ENCODE measurements at places on chromosomes 2 and 18.

- DNase-seq, result no peak
These were observed 198.1 kb upstream of the RBBP8 start for GRCh38 chr18:22734791-22735627.

DNA sequence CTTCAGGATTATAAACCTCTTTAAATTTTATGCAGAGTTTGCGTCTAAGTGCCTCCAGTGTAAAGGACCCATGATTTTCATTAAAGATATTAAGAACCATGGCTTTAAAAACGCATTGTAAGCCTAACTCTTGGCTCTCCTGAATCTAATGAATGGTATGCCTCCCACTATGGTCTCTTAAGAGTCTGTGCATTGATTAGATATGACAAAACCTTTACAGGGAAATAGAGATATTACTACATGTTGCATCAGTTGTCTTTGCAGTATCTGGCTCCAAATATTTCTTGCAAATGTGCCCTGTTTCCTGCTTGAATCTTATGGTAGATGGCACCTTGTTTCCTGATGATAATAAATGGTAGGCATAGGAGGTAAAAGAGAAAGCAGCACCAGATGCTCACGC is 189.3 kb upstream of the FSHR start:
- DNase-seq, result no peak

GRCh38 chr2:111918383-111918806 is 20.0 kb downstream of the MERTK start:
- DNase-seq, result peak; percentile 34

GRCh38 chr2:143852759-143853158 is 667.2 kb downstream of the ZEB2 start:
- no peak for DNase-seq

GRCh38 chr2:185689906-185690539 is 48.6 kb upstream of the FSIP2 start:
- no peak for DNase-seq

- no peak for DNase-seq
These were observed 46.8 kb upstream of the TBR1 start for GRCh38 chr2:161369311-161369710.

- no peak for DNase-seq
These were observed 177.1 kb downstream of the ACOXL start for GRCh38 chr2:110909501-110909900.

DNA sequence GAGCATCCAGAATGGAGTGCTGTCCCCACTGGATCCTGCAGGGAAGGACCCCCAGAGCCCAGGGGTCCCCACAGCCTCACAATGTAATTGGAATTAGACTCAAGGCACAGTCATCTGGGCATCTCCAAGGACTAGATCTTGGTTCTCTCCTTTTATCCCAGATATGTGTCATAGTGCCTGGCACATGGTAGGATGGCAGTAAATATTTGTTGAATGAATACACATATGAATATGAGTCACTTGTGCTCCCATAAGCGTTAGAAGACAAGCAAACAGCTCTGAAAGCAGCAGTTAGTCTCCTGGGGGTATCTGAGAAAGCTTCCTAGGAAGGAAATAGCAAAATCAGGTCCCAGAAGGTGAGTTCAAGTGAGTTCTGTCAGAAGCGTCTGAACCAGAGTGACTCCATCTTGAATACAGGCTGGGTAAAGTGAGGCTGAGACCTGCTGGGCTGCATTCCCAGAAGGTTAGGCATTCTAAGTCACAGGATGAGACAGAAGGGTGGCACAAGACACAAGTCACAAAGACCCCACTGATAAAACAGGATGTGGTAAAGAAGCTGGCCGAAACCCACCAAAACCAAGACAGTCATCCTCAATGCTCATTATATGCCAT is 234.1 kb upstream of the ID2 start:
- DNase-seq, result peak; percentile 55

- no peak for DNase-seq
These were observed 598 bp upstream of the CEP68 start for GRCh38 chr2:65055422-65056214.

DNA sequence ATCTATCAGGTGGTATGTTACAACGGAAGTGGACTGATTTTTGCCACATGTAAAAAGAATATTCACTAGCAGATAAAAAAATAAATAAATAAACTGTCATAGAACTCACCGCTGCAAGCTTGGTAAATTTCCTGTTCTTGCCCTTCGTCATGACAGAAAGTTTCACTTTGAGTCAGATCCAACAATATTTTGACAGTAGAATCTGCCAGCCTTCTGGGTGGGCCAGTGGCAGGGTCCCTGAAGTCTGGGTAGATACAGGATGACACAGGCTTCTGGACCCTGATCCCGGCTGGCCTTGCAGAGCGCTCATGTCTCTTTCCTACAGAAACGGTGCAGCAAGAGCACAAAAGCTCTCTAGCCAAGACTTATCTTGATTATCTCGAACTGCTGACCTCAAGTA is 97.8 kb upstream of the PMAIP1 start:
- no peak for DNase-seq

DNA sequence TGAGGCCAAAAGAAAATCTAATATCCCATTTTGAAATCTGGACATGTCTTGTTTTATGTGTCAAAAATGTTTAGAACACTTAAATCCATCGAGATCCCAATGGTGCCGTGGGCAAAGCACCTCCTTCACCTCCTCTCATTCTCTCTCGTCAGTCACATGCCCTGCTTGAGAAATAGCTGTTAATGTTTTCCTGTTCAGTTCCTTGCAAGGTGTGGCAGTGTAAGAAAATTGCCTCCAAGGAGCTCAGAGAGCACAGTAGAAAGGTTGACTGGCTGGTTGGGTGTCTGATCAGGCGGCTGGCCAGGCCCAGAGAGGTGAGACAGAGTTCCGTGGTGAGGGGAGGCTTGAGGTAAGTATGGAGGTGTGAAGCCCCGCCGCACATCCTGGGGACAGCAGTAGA is 210.2 kb downstream of the TSN start:
- DNase-seq, result no peak

DNA sequence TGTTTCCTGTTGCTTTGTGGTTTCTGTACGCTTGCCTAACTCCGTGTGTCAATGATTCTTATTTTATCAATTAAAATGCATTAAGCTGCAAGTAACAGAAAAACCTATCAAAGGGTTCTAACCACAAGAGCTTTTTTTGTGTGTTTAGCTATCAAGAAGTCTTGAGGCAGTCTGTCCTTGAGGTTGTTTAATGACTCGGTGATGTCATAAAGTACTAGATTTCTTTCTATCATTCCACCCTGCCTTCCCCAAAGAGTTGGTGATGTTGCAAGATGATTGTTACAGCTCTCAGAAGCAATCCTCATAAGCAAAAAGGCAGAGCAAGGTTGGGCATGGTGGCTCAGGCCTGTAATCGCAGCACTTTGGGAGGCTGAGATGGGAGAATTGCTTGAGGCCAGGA is 51.9 kb upstream of the SPTBN1 start:
- DNase-seq, result no peak

GRCh38 chr2:10776231-10776977 is 36.2 kb downstream of the PDIA6 start:
- DNase-seq, result no peak

- DNase-seq, result no peak
These were observed 197.1 kb downstream of the NEDD4L start for GRCh38 chr18:58241026-58241679.

DNA sequence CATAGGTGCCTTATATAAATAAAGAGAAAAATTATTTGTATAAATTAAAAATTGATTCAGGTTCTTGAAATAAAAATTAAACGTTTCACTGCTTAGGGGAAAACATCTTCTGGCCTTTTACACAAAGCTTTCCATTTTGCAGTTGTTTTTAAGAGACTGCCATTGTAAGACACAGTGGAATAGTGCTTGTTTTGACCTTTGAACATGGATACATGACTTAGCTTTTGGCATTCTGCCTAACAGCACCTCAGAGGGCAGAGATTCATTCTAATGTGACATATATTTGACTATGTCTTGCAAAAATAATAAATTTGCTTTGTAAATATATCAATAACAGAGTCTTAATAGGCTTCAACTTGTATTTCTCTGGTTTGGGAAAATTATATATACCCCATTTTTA is 142.1 kb downstream of the SLC4A10 start:
- DNase-seq, result no peak

DNA sequence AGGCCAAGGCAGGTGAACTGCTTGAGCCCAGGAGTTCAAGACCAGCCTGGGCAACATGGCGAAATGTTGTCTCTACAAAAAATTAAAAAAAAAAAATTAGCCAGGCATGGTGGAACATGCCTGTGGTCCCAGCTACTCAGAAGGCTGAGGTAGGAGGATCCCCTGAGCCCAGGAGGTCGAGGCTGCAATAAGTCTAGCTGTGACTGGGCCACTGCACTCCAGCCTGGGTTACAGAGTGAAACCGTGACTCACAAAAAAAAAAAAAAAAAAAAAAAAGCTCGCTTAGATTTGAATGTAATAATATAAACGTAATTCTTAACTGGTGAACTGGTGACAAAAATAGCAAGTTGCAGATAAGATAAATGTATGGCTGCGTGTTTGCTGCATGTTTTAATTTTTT is 56.5 kb downstream of the TFCP2L1 start:
- no peak for DNase-seq

GRCh38 chr2:85458601-85459563 is 40.4 kb downstream of the SH2D6 start:
- DNase-seq, result no peak

DNA sequence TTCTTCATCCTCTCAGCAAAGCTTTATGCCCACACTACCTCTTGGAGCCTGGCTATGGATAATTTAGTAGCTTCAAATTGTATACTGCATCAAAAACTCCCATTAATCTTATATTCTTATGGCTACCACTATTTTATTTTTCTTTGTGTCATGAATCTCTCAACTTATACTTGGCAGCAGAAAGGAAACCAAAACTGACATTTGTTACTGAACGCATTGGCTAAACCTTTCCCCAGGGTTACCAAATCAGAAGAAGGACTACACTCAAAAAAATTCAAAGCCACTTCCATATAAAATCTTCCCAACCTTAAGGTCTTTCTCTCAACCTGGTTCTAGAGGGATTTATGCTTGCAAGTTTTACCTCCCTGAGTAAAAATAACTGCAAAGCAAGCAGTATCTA is 97.0 kb upstream of the REG3G start:
- no peak for DNase-seq

- no peak for DNase-seq
These were observed 52.8 kb downstream of the MARCO start for GRCh38 chr2:118994778-118995177.

DNA sequence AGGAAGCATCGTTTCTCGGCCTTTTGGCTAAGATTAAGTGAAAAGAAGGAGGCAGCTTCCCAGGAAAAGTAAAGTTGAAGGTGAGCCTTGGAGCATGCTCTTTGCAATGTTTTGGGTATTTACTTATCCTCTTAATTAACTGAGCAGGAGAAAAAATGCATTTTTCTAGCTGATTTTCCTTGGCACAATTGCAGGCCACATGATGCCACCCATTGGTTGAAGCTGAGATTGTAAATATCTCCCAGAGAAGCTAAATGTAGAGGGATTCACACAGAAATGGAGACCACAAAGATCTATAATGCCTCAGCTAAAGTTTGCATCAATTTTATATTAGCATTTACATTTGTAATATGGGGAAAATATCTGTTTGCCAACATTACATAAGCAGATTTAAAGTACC is 294.1 kb downstream of the KCNS3 start:
- DNase-seq, result no peak

GRCh38 chr2:234081970-234082822 is 31.7 kb downstream of the SPP2 start:
- DNase-seq, result no peak

DNA sequence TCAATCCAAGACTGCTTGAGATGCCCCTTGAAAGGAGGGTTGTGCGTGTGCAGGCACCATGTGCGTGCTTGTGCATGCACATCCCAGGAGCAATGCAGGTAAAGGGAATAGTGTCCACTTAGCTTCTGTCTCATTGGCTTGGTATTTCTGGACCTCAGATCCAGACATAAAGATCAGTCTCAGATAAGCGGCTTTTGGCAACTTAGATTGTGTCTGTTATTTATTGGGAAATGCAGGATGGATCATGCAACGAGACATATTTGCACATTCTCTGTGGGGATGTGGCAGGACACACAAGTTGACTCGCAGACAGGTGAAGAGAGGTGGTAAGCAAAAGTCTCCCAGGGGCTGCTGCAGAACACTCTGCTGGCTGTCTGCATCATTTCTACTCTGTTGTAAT is 67.9 kb downstream of the SETBP1 start:
- DNase-seq, result no peak

GRCh38 chr2:45229411-45229810 is 220.2 kb upstream of the SIX2 start:
- no peak for DNase-seq

- no peak for DNase-seq
These were observed 232.3 kb downstream of the MREG start for GRCh38 chr2:215780907-215781685.

- peak; percentile 56 for DNase-seq
These were observed 1.8 kb downstream of the SP3 start for GRCh38 chr2:173963323-173963816.

DNA sequence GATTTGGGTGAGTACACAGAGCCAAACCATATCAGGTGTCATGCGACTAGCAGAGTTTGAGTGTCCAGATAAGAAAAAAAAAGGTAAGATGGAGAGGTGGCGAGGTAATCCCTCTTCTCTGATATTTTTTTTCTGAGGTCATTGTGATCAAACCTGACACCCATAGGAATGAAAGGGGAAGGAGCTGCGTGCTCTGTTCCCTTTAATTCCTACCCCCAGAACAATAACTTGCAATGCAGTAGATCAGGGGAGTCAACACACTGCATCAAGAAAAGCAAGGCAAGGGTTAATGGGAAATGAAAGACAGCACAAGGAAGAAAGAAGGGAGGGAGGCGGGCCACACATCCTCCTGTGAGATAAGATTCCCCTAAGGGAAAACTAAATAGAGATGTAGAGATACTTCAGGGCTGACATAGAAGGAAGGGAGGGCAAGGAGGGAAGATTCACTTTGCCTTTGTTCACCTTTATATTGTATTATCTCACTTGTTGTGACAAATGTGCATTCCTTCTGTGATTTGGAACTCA is 132.8 kb downstream of the CD226 start:
- DNase-seq, result no peak

GRCh38 chr2:188786368-188786841 is 187.8 kb upstream of the COL3A1 start:
- peak; percentile 43 for DNase-seq

GRCh38 chr2:9213477-9214051 is 7.0 kb downstream of the ASAP2 start:
- no peak for DNase-seq

GRCh38 chr2:211996857-211997256 is 541.7 kb downstream of the ERBB4 start:
- DNase-seq, result no peak

- no peak for DNase-seq
These were observed 285.9 kb downstream of the FBXO15 start for GRCh38 chr18:73861771-73862170.

All from AG08396 (cell line).